ENCODE measurements at places on chromosomes 6 and 20.

DNA sequence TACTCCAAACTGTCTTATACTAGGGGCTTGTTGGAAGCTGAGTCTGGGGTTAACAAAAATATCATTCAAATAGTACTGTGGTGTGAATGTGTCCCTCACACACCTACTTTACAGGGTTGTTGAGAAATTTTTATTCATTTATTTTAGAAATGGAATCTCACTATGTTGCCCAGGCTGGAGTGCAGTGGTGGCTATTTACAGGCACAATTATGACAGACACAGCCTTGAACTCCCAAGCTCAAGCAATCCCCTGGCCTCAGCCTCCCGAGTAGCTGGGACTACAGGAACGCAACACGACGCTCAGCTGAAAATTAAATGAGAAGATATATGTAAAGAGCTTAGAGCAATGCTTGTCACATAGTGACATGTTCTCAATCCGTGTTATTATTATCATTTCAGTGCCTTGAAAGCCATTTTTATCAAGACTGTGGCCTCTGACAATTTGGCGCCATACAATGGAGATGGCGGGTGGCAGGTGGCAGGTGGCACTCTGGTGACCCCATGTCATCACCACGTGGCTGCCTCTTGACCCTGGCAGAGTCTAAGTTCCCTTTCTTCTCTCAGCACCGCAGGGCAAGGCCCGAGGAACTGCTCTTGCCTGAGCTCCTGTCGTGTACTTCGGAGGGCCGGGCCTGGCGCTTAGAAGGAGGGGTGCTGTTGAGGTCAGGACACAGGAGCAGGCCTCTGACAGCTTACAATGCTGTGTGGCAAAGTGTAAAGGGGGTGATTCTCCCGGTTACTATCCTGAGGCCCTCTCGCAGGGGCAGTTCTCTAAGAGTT lies 64.5 kb downstream of the STX11 start:
- no peak for DNase-seq

- DNase-seq = no peak
Observed at GRCh38 chr20:50260479-50261221, 70.0 kb downstream of the CEBPB start.

DNA sequence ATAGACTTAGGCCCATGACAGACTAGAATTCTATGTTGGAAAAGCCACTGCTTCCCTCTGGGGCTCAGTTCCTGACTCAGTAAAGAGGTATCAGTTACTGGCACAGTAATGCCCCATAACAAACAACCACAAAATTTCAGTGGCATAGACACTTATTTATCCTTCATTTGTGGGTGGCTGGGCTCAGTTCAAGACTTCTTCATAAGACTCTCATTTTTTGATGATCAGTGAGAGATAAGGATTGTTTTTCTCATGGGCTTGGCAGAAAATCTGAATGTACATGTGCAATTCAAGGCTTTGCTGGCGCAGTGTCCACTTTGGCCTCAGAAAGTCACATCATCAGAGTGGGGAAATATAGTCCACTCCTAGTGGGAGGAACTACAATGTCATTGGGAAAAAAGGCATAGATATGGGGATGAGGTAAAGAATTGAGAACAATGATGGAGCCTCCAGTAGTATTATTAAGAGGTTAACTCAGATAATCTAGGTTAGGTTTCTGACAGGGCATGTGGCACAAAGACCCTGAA lies 384.6 kb upstream of the FLRT3 start:
- no peak for DNase-seq

DNA sequence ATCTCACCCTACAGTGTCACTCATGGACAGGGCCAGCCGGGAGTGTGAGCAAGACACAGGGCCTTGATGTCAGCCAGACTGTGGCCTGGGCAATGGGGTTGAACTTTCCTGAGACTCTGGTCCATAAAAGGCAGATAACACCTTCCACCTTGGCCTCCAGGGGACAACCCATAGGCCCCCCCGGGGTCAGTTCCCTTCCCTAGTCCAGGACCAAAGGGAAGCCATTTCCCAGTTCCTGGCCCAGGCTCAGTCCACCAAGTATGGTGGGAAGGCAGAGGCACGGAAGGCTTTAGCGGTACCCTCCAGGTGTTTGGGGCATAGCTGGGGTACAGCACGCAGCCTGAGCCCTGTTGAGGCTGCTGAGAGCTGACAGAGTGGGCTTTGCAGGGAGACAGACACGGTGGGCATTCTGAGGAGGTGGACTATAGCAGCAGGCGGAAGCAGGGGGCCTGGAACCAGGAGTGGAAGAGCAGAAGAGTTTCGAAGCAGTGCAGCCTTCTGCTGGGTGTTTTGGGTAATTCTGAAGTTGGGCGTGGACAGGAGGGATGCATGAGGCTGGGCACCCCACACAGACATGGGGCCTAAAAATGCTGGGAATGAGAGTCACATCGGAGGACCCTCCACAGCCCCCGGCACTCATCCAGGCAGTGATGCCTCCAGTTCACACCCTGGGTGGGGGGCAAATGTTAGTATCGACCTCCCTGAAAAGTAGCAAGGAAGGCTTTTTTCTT lies 43.9 kb upstream of the CD93 start:
- no peak for DNase-seq

- DNase-seq = no peak
Observed at GRCh38 chr6:69162811-69163210, 527.7 kb downstream of the ADGRB3 start.

- no peak for DNase-seq
Observed at GRCh38 chr20:19129306-19129705, 83.1 kb upstream of the SLC24A3 start.

DNA sequence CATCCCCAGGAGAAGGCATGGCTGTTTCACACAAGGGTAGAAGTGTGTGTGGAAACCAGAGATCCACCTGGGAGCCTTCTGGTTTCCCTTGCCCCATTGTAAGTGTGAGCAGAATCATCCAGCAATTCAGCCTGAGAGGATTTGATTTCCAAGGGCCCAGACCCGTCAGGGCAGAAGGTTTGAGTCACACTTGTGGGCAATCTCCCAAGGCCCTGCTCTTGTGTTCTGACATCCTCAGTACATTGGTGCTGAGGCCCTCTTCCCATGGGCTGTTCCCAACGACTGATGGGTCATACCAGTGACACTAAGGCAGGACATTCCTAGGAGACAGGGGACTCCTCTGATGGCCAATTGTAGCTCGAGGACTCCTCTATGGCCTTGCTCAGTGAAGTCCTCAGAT lies 58.2 kb upstream of the POLR1H start:
- no peak for DNase-seq

GRCh38 chr6:105476978-105477377 lies 74.1 kb upstream of the PREP start:
- no peak for DNase-seq

DNA sequence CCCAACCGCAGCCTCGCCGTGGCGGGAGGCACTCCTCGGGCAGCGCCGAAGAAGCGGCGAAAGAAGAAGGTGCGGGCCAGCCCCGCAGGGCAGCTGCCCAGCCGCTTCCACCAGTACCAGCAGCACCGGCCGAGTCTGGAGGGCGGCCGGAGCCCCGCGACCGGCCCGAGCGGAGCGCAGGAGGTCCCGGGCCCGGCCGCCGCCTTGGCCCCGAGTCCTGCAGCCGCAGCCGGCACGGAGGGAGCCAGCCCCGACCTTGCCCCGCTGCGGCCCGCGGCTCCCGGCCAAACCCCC lies 525 bp downstream of the PNRC1 start:
- no peak for DNase-seq

- DNase-seq = no peak
Observed at GRCh38 chr6:117138920-117139319, 126.4 kb upstream of the VGLL2 start.

GRCh38 chr6:149016716-149017115 lies 269.9 kb downstream of the UST start:
- no peak for DNase-seq

- DNase-seq = no peak
Observed at GRCh38 chr20:595330-596308, 14.5 kb downstream of the TCF15 start.

- no peak for DNase-seq
Observed at GRCh38 chr6:151413372-151414145, 22.2 kb upstream of the ZBTB2 start.

- DNase-seq = no peak
Observed at GRCh38 chr6:134983823-134984222, 33.9 kb upstream of the ALDH8A1 start.

- no peak for DNase-seq
Observed at GRCh38 chr6:115977220-115977619, 83.5 kb downstream of the FRK start.

GRCh38 chr20:24950836-24951525 lies 1.9 kb downstream of the CST7 start:
- DNase-seq = no peak

- no peak for DNase-seq
Observed at GRCh38 chr6:134115715-134116074, 63.3 kb upstream of the SLC2A12 start.

- DNase-seq = no peak
Observed at GRCh38 chr6:35503534-35503933, 6.7 kb upstream of the TEAD3 start.

- DNase-seq = no peak
Observed at GRCh38 chr6:133245007-133245406, 3.9 kb downstream of the EYA4 start.

GRCh38 chr6:53647462-53648094 lies 18.0 kb downstream of the KLHL31 start:
- no peak for DNase-seq

- DNase-seq = no peak
Observed at GRCh38 chr6:131062241-131063027, 611 bp downstream of the EPB41L2 start.

DNA sequence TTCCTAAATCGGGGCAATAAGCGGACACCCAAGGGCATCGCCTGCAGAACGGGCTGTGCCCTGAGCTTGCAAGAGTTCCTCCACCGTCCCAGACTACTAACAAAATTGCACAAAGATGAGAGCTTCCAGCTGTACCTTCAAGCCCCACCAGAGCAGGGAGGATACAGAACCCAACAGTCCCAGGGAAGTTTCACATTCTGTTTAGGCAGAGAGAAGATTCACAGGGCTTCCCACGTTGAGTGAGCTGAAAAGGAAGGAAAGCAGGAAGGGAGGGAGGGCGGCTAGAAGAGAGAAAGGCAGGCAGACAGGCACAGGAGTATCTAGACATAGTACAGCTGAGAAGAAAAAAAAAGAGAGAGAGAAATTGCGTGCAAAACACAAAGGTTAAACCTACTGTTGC lies 112.6 kb upstream of the AFDN start:
- no peak for DNase-seq

- no peak for DNase-seq
Observed at GRCh38 chr20:37490663-37491350, 30.2 kb upstream of the NNAT start.

DNA sequence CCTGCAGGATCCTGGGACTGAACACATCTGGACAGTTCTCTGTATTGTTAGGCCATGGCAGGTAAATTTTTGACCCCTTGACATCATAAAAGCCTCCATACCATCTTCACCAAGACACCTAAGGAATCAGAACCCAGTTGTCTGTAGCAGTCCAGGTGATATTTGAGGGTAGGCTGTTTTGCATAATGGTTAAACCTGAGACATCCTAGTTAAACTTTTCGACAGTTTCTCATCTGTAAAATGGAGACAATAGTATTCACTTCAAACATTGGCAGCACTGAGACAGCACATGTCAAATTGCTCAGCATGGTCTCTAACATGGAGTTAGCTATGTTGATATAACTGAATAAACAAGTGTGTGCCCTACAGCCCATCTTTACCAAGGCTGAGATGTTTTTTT lies 24.8 kb downstream of the C6orf62 start:
- no peak for DNase-seq

DNA sequence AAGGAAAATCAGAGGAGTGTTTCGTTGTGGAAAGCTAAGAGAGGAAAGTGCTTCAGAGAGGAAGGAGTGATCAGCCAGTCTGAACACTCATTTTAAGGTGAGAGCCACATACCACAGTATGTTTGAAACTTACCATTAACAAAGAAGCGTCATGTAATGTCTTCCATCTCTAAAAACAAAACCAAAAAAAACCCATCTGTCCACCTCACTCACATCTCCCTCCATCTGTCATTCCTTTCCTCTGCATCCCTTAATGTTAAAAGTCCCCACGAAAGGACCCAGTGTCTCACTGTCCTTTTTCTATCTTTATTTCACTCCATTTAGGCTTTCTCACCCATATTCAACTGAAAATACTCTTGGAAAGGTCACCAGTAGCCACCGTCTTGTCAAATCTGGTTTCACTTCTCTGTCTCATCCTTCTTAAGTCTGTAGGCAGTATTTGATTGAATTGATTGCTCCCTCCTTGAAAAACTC lies 59.4 kb upstream of the GNRH2 start:
- DNase-seq = no peak

DNA sequence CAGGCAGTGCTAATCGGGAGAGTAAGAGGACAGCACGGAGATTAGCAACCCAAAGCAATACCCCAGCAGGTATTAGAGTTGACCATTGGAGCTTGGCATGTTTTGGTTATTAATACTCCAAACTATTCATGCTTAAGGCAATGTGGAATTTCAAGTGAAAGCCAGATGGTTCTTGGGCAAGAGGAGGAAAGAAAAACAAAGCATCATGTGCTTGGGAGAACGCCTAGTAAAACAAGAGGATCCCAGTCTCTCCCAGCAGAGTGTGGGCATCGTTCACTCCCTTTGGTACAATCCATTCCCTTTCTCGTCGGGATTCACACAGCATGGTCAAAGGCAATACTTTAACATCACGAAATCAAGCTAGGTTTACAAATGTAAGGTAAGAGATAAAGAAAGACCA lies 349.8 kb downstream of the PRKN start:
- DNase-seq = no peak

- DNase-seq = no peak
Observed at GRCh38 chr20:48350313-48350988, 477.3 kb downstream of the PREX1 start.

DNA sequence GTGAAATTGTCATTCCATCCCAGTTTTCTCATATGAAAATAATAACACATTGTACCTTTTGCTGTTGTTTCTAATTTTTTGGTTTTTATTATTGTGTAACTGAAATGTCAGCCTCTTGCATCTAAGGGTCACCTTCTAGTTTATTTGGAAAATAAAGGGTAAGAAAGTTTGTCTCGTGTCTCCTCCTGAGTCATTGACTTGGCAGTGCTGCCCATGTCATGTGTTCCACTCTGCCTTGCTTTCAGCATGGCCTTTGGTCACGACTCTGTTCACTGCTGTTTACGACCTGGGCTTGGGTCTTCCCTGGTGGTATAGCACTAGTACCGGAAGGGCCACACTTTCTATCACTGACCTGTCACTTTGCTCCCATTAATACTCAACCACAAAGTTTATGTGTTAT lies 171.4 kb upstream of the RSPO3 start:
- no peak for DNase-seq

GRCh38 chr6:42960243-42961019 lies at the start of gene GNMT:
Gene GNMT (plus strand): TSS chr6:42960754. CDS start chr6:42960768, 14 bp downstream.
- no peak for DNase-seq

- DNase-seq = no peak
Observed at GRCh38 chr6:35436071-35436857, 15.9 kb upstream of the FANCE start.

Data from AG04450 (cell line).